Prostate gland (tissue), 2 donors: ENCODE measurements at places on chromosomes 2 and 18. TPM values are rescaled to one million over a fixed set of nuclear protein-coding genes. Genes with fewer than 3 reads are reported as not detected.

DNA sequence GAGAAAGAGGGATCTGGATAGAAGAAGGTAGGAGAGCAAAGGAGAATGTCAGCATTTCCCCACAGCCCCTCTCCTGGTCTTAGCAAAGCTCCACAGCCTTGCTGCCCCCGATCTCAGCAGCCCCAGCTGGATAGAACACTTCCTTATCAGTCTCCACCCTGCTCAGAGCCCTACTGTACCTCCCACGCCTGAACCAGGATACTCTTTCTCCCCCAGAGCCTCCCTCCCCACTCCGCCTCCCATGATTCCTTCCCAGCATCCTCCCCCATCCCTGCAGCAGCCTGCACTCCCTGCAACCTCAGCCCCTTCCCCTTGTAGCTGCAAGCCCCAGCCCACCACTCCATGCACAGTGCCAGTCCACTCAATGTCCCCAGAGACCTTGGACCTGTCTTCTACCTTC is 25.8 kb downstream of the PLB1 start:
- H3K36me3 ChIP-seq: no peaks in the 10 kb centered on the region
- no peaks in the 10 kb centered on the region for H3K27me3 ChIP-seq
- H3K4me1 ChIP-seq: no peaks in the 10 kb centered on the region
- no peak overlapping the region for H3K4me3 ChIP-seq
- no peak overlapping the region for H3K27ac ChIP-seq

DNA sequence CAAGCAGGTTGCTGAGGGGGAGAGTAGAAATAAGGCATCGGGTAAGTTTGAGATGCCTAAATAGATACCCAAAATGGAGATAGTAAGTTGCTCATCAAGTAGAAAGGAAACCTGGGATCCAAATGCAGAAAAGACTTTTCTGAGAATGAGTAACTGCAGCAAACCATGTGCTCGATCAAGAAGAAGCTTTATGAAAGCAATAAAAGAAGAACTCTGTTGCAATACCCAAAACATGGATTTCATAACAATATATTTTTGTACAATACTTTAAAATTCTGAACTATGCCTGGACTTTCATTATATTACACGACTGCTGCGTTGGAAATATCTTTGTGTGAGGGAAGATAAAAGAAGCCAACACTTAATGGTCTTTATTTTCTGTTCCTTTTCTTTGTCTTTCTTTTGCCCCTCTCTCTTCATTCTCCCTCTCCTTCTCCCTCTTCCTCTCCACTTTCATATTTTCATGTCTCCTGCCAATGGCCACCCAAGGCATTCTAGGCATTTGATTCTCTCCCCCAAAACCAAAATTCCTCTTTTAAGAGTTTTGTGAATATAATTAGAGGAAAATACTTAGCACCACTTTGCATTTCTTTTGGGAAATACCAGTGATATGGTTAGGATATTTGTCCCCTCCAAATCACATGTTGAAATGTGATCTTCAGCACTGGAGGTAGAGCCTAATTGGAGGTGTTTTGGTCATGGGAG is 257.6 kb downstream of the MREG start:
- no peak overlapping the region for H3K27ac ChIP-seq
- H3K4me1 ChIP-seq: no peaks in the 10 kb centered on the region
- no peak overlapping the region for H3K4me3 ChIP-seq
- DNase-seq: no peak
- H3K36me3 ChIP-seq: no peaks in the 10 kb centered on the region

- DNase-seq: no peak
- H3K27ac ChIP-seq: no peak overlapping the region
- no peak overlapping the region for H3K4me3 ChIP-seq
- no peaks in the 10 kb centered on the region for H3K4me1 ChIP-seq
Measured at GRCh38 chr2:216851486-216852090, 8.3 kb downstream of the TNP1 start.

DNA sequence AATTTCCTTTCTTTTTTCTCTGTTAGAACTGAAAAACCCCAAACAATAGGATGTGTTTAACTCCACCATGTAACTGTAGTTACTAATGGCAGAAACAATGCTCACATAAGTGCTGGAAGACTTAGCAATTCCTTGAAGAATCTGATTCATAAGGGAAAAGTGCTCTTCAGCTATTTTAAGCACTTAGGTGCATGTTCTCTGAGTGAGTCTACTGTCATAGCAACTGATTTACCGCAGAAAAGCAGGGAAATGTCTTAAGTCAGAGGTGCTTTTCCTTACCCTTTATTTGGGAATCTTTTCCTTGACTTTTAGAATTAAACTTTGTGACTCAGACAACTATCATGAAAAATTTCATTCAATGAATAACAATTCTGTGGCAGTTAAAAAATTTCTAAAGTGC is 65.4 kb upstream of the NABP1 start:
- no peaks in the 10 kb centered on the region for H3K36me3 ChIP-seq
- DNase-seq: no peak
- no peak overlapping the region for H3K27ac ChIP-seq
- H3K27me3 ChIP-seq: no peaks in the 10 kb centered on the region

GRCh38 chr2:134389381-134389780 is 135.5 kb downstream of the MGAT5 start:
- H3K4me1 ChIP-seq: no peaks in the 10 kb centered on the region
- DNase-seq: no peak
- H3K27me3 ChIP-seq: no peaks in the 10 kb centered on the region

- no peaks in the 10 kb centered on the region for H3K4me1 ChIP-seq
- H3K27me3 ChIP-seq: no peaks in the 10 kb centered on the region
- H3K4me3 ChIP-seq: no peak overlapping the region
- H3K27ac ChIP-seq: no peak overlapping the region
- no peaks in the 10 kb centered on the region for H3K36me3 ChIP-seq
- no peak for DNase-seq
Measured at GRCh38 chr2:217099561-217099960, 239.7 kb upstream of the TNP1 start.

- H3K27ac ChIP-seq: no peak overlapping the region
- no peaks in the 10 kb centered on the region for H3K36me3 ChIP-seq
- no peak overlapping the region for H3K4me3 ChIP-seq
- H3K27me3 ChIP-seq: no peaks in the 10 kb centered on the region
Measured at GRCh38 chr2:174945601-174946260, 59.5 kb downstream of the CHN1 start.

- H3K4me3 ChIP-seq: no peak overlapping the region
- H3K27ac ChIP-seq: no peak overlapping the region
- no peaks in the 10 kb centered on the region for H3K36me3 ChIP-seq
- no peaks in the 10 kb centered on the region for H3K27me3 ChIP-seq
Measured at GRCh38 chr2:241195506-241196130, 7.1 kb downstream of the ANO7 start.

- no peaks in the 10 kb centered on the region for H3K4me1 ChIP-seq
- H3K36me3 ChIP-seq: no peaks in the 10 kb centered on the region
- H3K27ac ChIP-seq: peak overlapping the region; percentile 40
- H3K27me3 ChIP-seq: no peaks in the 10 kb centered on the region
- H3K4me3 ChIP-seq: no peak overlapping the region
Measured at GRCh38 chr2:189522435-189523151, 58.0 kb downstream of the SLC40A1 start.

GRCh38 chr2:241443486-241444223 is 64.7 kb downstream of the STK25 start:
- H3K4me1 ChIP-seq: no peaks in the 10 kb centered on the region
- H3K27me3 ChIP-seq: no peaks in the 10 kb centered on the region
- no peaks in the 10 kb centered on the region for H3K36me3 ChIP-seq
- no peak for DNase-seq
- H3K4me3 ChIP-seq: no peak overlapping the region

GRCh38 chr2:112614201-112614840 is 29.9 kb downstream of the CHCHD5 start:
- no peak for DNase-seq
- no peaks in the 10 kb centered on the region for H3K27me3 ChIP-seq
- H3K36me3 ChIP-seq: no peaks in the 10 kb centered on the region
- H3K4me1 ChIP-seq: no peaks in the 10 kb centered on the region

DNA sequence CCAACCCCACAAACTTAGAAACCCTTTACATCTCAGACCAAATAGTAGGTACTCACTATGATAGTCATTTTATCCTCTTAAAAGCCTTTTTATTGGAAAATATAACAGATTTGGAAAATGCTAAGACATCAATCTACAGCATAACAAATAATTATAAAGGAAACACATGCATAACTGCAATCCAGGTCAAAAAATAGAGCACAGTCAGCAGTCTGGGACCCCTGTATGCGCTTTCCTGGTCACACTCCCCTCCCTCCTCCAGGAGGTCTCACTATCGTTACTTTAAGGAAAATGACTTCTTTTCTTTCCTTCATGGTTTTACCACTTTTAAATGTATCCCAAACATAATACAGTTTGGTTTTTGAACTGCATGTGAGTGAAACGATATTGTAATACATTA is 90.5 kb upstream of the CCDC150 start:
- H3K27ac ChIP-seq: no peak overlapping the region
- H3K27me3 ChIP-seq: no peaks in the 10 kb centered on the region
- no peak for DNase-seq
- H3K36me3 ChIP-seq: no peaks in the 10 kb centered on the region
- H3K4me1 ChIP-seq: no peaks in the 10 kb centered on the region

DNA sequence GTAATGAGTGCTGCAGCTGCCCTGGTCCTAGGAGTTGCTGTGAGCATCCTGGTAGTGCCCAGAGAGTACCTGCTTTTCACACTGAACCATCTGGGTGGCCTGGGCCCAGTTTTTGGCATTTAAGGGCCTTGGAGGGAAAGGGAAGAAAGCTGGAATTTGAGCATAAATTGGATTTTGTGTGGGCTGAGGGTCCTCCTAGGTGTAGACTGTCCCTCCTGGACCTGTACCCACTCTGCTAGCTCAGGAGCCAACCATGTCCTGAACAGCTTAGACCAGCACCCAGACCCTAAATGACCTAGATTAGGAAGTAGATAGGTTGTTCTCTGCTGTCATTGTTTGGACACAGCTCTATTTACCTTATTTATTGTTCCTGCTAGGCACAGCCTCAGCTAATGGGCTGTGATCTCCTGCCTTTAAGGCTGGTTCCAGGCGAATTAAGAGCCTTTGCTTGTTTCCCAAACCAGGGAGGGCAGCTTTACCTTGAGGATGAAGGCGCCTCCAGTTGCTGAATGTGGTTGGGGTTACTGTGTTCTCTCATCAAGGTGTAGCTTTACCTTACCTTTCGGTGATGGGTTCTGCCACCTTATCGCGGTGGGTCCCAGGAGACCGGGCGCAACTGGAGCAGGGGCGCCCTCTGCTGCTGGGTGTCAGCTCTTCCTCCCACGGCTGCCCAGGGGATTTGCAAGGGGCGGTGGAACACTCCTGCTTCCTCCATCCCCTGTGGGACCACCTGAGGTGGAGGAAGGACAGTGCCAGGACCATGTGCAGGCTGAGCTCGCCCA is 34.4 kb downstream of the ITGA6 start:
- peaks cover 32% of the 10 kb centered on the region for H3K4me1 ChIP-seq
- H3K27ac ChIP-seq: peak overlapping the region; percentile 18
- no peak overlapping the region for H3K4me3 ChIP-seq
- peak; percentile 73 for DNase-seq
- no peaks in the 10 kb centered on the region for H3K27me3 ChIP-seq
- H3K36me3 ChIP-seq: no peaks in the 10 kb centered on the region

- H3K27ac ChIP-seq: no peak overlapping the region
- DNase-seq: no peak
- H3K27me3 ChIP-seq: no peaks in the 10 kb centered on the region
- no peaks in the 10 kb centered on the region for H3K4me1 ChIP-seq
- H3K36me3 ChIP-seq: no peaks in the 10 kb centered on the region
Measured at GRCh38 chr2:172372436-172372835, 55.0 kb upstream of the ITGA6 start.

DNA sequence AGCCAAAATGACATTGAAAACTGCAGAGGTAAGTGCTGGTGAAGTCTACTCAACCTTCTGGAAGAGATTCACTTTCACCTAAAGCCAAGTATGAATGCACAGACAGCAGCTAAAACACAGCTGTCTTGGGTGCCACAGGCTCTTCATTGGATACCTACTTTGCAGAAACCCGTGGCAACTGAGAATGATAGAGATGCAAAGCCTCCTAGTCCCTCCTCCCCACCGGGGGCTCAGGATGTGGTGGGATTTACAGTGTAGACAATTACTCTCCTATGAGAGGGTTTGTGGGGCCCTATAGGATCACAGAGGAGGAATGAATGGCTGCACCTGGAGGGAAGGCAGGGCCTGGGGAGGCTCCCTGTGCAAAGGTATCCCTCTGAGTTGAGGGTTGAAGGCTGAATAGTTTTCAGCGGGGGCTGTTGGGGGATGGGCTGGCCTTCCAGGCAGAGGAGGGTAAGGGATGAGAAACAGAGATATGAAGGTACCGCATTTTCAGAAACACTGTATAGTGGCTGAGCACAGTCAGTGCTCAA is 131.6 kb downstream of the RNF144A start:
- no peak overlapping the region for H3K27ac ChIP-seq
- no peaks in the 10 kb centered on the region for H3K27me3 ChIP-seq
- no peak for DNase-seq
- H3K36me3 ChIP-seq: no peaks in the 10 kb centered on the region
- H3K4me3 ChIP-seq: no peak overlapping the region

DNA sequence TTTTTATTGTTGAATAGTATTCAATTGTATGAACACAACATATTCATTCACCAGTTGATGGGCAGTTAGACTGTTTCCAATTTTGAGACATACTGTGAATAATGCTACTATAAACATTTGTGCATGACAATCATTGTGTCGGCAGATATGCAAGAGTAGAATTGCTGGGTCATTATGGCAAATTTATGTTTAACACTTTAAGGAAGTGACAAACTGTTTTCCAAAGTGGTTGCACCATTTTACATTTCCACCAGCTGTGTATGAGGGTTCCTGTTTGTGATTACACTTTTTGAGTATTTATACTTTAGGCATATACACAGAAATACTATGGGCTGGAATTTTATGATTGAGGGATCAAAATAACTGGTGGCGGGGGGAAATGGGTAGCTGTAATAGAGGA is 61.2 kb downstream of the MAP4K3 start:
- H3K27ac ChIP-seq: no peak overlapping the region
- no peak for DNase-seq
- H3K27me3 ChIP-seq: no peaks in the 10 kb centered on the region
- no peaks in the 10 kb centered on the region for H3K36me3 ChIP-seq
- no peak overlapping the region for H3K4me3 ChIP-seq

- H3K4me1 ChIP-seq: no peaks in the 10 kb centered on the region
- H3K27me3 ChIP-seq: no peaks in the 10 kb centered on the region
- H3K36me3 ChIP-seq: no peaks in the 10 kb centered on the region
- DNase-seq: no peak
- H3K4me3 ChIP-seq: no peak overlapping the region
- H3K27ac ChIP-seq: no peak overlapping the region
Measured at GRCh38 chr18:63889626-63890025, 2.1 kb downstream of the SERPINB2 start.

- no peaks in the 10 kb centered on the region for H3K4me1 ChIP-seq
- DNase-seq: no peak
- no peak overlapping the region for H3K27ac ChIP-seq
- no peaks in the 10 kb centered on the region for H3K36me3 ChIP-seq
- no peak overlapping the region for H3K4me3 ChIP-seq
Measured at GRCh38 chr2:65666156-65666725, 233.8 kb upstream of the SPRED2 start.

GRCh38 chr2:102768892-102769291 is 7.1 kb downstream of the TMEM182 start:
- no peaks in the 10 kb centered on the region for H3K27me3 ChIP-seq
- no peak overlapping the region for H3K27ac ChIP-seq
- no peak for DNase-seq
- H3K4me3 ChIP-seq: no peak overlapping the region
- no peaks in the 10 kb centered on the region for H3K36me3 ChIP-seq

CYP27C1 gene
- not detected for total RNA-seq

C2orf92 gene
- 2.0 TPM for total RNA-seq

IL18RAP gene
- not detected for total RNA-seq

TM4SF20 gene
- not detected for total RNA-seq

LONRF2 gene
- total RNA-seq: 8.2 TPM

STARD6 gene
- not detected for total RNA-seq

NAT8 gene
- total RNA-seq: not detected

EFR3B gene
- total RNA-seq: 1.6 TPM

ABCA12 gene
- 1.1 TPM for total RNA-seq
